NCI-H1092 (cell line): ENCODE measurements at places on chromosomes 2 and 18.

- DNase-seq, result no peak
These were observed 120.5 kb downstream of the MBP start for GRCh38 chr18:77012120-77012519.

DNA sequence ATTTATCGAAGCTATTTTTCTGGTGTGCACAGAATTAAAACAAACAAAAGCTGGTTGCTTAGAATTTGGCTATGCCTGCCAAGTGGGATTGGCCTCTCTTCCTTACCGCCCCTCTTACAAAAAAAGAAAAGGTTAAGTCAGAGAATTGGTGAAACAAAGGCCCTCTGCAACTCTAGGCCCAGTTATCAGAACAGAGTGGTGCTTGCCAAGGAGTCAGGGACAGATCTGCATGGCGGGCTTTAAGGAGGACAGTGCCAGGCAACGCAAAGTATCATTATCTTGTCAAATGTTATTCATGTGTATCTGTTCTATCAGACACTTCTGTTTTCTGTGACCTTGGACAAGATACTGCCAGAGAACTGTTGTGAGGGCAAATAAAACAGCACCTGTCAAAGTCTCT is 78.3 kb downstream of the TGIF1 start:
- DNase-seq, result no peak

DNA sequence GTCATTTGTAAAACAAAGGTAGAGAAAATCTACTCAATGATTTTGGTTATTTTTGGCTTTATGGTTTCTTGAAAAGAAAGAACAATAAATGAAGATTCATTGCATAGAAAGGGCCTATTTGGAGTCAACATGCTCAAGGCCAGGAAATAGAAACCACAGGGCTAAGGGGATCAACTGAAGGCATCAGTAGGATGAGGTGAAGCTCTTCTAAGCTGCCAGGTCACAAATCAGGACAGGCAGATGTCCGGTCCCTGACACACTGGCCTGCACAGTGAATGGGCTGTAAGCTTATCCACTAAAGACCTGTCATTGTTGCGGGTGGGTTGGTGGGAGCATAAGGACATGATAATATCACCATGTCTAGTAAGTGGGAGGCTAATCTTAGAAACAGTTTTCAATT is 31.6 kb upstream of the RNF138 start:
- DNase-seq, result no peak

- no peak for DNase-seq
These were observed 38.2 kb downstream of the AOX1 start for GRCh38 chr2:200624026-200624425.

DNA sequence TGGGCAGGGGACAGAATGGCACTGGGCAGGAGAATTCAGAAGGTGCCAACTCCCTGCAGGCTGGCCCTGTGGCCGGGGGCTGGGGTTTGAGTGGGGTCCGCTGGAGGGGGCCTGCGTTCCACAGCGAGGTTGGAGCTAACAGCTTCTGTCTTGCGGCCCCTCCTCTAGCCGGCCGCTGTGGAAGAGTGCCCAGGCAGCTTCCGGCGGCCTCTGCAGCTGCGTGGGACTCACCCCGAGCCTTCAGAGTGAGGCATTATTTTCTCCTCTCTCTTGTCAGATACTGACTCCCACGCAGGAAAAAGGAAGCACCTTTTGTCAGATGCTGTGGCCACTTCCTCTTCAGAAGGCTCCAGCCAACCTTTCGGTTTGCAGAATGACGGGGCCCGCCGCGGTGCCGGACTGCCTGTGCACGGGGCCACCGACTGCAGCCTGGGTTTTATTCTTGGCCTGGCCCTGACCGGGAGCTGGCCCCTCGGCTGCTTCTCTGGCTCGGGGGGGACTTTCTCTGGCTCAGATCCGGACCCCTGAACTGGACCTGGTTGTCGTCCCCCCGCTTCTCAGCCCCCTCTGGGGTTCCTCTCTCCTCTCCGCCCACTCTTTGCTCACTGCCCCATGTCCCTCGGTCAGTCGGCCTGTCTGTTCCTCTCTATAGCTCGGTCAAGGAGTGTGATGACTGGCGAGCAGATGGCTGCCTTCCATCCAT is 40.1 kb downstream of the ARHGAP25 start:
- DNase-seq, result no peak

DNA sequence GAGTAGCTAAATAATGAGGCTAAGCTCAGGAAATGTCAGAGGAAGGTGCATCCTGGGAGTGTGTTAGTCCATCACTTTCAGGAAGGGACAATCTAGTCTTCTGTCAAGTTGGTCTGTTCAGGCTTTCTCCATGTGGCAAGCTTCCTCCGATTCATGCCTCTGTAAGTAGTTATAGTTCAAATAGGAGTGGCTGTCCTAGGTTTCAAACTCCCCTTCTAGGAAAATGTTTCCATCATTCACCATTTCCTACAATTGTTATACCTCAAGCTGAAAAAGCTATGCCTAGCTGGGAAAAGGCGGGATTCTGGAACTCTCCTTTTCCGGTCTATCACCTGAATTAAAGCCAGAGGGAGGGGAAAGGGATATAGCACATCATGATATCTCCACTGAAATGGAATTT is 287.7 kb upstream of the ZSWIM2 start:
- no peak for DNase-seq

- DNase-seq, result no peak
These were observed 9.3 kb downstream of the MEIS1 start for GRCh38 chr2:66443979-66444861.

- peak; percentile 25 for DNase-seq
These were observed 181.1 kb downstream of the SOCS6 start for GRCh38 chr18:70469916-70470315.

- DNase-seq, result no peak
These were observed 68.9 kb upstream of the BOD1L2 start for GRCh38 chr18:57077786-57078552.

DNA sequence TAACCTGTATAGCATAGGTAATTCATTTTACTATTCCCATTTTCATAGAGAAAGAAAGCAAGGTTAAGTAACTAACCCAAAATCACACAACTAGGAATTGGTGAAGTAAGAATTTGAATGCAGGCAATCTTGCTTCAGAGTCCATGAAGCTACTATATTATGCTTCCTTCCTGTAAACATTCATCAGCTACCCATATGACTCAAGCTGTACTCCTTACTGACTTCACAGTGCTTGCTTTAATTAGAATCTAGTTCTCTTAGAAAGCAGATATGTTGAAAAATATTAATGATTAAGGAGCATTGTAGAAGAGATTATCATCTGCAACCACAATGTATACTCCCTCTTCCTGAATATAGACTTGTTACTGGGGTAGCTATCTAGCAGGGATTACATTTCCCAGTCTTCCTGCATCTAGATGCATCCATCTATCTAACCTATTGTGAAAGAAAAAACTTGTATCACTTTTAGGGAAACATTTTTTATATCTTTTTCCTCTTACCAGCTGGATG is 961.6 kb upstream of the CHAC2 start:
- DNase-seq, result no peak

- DNase-seq, result no peak
These were observed 310.6 kb downstream of the GBX2 start for GRCh38 chr2:235857598-235857997.

GRCh38 chr18:58359620-58360019 is 269.3 kb downstream of the ALPK2 start:
- DNase-seq, result no peak

- no peak for DNase-seq
These were observed 6.6 kb downstream of the PROC start for GRCh38 chr2:127424598-127425520.

DNA sequence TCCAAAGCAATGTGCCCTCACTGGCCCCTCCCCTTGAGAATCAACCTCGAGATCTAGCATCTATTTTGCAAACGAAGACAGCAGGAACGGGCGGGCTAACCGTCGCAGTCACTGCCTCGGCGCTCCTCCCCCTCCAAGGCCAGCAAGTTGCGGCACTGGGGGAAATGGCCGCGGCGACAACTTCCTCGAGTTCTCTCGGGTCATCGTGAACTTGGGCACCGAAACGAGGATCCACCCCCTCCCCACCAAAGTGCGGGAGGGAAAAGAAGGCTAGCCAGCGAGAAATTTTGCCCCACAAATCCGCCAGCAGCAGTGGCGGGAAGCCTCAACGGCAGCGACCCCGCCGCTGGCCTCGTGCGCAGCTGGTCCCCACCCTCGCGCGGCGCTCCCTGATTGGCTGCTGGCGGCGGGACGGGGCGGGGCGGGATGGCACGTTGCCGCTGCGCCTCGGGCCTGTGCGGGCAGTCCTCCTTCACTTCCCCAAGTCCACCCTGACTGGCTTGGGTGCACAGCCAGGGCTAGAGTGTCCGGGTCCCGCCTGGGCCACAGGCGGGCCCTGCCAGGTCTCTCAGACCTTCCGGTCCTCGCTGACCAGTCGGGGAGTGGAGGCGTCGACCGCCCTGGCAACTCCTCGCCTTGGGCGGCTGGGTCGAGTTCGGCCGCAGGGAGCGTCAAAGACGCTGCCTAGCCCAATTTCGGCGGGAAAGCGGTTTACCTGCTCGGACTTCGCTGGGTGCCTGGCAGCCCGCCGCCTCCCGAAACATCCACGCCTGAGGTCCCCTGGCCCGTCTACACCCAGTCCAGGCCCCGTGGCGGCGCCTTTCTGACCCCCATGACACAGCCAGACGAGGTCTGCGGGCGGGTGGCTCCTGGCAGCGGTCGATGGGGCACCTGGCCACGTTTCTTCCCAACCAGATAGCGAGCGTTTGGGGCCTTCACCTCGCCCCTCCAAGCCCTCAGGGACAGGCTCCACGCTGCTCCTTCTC is at the start of gene BOLL:
TSS of gene BOLL (minus strand) at position 364 of the 986 bp plus-strand sequence. CDS start 3,469 bp downstream, outside the sequence.
- no peak for DNase-seq

DNA sequence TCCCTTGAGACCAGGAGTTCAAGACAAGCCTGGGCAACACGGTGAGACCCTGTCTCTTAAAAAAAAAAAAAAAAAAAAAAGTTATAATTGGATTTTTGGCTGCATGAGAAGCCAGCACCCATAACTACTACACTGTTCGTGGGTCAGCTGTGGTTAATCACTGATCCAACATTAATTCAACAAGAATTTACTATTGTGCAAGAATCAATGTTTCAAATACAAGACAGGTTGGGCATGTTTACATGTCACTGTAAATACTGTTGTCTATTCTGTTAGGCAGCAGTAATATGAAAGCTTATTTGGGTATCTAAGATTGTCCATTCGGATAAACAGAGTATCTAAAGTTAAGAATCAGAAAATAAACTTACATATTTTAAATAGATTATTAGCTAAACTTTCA is 62.3 kb downstream of the ESCO1 start:
- no peak for DNase-seq

GRCh38 chr2:14536976-14537375 is 95.5 kb upstream of the LRATD1 start:
- DNase-seq, result no peak

GRCh38 chr2:204897561-204897960 is 352.3 kb downstream of the PARD3B start:
- DNase-seq, result no peak

GRCh38 chr2:5766561-5766960 is 74.4 kb downstream of the SOX11 start:
- no peak for DNase-seq

GRCh38 chr2:30509716-30510115 is 62.7 kb downstream of the LCLAT1 start:
- DNase-seq, result no peak

DNA sequence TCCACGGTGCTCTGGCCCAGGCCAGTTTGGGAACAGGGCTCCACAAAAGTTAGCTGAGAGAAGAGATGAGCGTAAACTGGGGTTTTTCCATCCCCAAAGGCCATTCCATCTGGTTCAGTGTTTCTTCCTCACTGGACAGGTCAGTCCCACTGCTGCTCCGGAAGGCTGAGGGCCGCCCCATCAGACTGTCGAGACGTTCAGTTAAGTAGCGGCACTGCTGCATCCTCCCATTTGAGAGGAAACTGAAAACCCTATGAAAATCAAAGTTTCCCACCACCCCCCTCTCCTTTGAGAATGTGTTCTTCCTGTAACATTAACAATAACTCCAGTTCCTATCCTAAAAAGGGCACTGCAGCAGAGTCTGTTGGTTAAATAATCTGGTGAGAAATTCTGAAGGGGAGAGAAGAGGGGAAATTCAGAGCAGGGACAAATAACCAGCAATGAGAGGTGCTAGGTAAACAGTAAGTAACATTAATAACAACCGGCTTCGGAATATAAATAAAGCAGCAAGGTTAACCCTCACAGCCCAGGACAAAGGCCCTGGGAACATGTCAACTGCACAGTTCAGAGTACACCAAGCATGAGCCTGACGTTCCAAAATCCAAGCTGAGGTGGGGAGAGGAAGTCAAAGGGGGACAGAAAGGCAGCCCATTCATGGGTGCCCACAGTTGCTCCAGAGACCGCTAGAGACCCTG is 55.4 kb downstream of the UXS1 start:
- DNase-seq, result no peak

DNA sequence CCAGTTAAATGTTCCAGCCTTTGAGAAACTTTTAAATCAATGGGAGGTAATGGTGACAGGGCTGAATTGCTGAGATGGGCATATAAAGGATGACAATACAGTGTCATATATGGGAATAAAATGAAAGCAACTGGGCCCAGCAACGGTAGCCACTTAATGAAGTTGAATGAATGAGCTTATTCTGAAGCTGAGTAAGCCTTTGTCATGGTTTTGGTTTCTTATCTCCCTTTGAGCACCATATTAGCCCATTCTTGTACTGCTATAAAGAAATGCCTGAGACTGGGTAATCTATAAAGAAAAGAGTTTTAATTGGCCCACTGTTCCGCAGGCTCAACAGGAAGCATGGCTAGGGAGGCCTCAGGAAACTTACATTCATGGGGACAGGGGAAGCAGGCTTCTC is 3.5 kb upstream of the THUMPD2 start:
- DNase-seq, result no peak

GRCh38 chr2:135047300-135047699 is at the start of gene MAP3K19:
Gene MAP3K19 (minus strand): TSS chr2:135047447. CDS start chr2:135024647, 22,800 bp downstream.
- no peak for DNase-seq

DNA sequence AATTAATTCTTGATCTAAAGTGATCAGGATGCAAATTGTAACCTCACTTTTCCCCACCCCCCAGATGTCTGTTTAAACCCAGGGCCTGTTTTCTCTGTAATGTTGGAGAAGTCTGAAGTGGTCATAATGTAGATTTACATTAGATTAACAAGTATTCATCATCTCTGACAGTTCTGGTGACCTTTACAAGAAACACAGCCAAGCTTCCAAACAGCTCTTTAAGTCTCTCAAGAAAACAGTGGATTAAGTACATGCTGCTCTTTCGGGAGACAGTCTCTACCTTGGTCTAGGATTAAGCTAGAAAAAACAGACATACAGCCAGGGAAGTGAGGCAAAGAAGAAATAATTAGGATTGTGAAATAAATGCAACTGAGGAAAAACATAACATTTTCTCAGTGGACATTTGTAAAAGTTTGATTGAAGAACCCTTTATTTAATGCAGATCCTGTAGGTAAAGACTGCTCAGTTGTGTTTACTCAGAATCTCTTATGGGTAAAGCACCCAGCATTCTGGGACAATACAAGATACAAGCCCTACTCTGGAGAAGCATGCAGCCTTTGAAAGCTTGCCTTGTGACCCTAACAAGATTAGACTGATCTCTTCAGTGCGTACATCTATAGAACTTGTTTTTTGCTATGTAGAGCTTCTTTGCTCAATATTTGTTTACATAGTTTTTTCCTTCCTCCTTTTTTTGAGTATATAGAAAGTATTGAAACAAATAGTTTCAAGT is 203.9 kb downstream of the PHLPP1 start:
- DNase-seq, result no peak
